ENCODE measurements at places on chromosomes 4 and X.

DNA sequence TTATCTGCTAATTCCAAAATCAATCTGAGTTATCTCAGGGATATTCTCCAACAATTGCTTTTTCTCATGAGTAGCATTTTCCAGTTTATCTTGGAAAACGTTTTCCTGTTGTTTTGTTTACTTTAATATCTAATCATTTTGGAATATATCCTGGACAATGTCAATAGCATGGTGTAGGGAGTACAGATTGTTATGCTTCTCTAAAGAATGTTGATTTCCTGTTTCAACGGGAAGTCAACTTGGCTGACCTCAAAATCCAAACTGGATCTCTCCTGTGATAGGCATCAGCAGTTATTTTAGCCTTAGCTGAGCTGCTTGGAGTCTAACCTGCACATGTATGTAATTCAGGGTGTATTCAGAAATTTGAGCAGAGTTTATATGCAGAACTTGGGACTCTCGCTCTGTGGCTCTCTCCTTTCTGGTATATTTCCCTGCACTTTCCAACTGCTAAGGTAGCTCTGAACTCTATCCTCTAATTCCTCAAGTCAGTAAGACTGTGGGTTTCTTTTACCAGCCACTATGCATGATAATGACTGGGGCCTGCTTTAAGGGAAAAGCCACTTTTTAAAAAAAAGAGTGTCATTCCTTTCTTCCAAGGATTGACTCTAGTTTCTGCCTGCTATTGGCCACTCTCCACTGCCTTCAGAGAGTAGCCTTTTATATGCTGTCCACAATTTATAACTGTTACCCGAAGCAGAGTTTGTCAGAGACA, 7.7 kb downstream of the PRSS48 start:
- no peak for DNase-seq

DNA sequence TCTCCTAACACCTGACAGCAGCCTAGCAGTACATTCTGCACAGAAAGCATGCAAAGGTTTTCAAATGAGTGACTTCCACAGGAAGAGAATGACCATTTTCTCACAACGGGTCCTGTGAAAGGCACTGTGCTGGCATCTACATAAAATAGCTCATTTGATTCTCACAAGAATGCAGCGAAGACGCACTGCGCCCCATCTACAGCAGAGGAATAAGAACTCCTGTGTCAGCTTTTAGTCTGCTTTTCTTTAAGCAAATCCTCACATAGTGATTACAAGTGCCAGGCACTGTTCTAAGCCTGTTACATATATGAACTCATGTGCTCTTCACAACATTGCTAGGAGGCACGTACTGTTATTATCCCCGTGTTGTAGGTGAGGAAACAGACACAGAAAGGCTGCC, 62.5 kb downstream of the AFAP1 start:
- DNase-seq = no peak

DNA sequence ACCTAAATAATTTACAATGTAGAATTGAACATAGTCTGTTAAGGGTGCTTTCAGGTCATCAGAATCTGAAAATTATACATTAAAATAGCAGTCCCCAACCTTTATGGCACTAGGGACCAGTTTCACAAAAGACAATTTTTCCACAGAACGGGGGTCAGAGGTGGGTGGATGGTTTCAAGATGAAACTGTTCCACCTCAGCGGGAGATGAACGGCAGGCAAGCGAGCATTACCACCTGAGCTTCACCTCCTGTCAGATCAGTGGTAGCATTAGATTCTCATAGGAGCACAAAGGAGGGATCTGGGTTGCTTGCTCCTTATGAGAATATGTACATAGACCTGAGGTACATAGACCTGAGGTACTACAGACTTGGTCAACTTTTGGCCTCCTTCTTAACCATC, 29.0 kb downstream of the LRBA start:
- peak; percentile 29 for DNase-seq

DNA sequence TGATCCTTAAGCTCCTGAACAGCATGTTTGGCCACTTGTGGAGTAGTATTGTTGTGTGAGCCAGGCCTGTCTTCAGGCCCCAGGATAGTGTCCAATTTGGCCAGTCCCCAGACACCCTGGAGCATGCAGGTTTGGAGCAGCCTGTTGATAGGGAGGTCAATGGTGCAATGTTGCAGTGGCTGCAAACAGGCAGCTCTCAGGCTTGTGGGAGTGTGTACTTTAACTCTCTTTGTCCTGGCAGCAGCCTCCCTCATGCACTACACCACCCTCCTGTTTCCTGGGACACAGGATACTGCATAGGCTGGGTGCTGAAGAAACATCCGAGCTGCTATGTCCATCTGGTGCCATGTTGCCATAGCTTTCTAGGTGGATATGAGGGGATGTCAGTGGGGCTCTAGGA, 24.0 kb downstream of the TECRL start:
- DNase-seq = no peak

- DNase-seq = no peak
Measured at GRCh38 chrX:97096385-97096784, 212.7 kb downstream of the RPA4 start.

DNA sequence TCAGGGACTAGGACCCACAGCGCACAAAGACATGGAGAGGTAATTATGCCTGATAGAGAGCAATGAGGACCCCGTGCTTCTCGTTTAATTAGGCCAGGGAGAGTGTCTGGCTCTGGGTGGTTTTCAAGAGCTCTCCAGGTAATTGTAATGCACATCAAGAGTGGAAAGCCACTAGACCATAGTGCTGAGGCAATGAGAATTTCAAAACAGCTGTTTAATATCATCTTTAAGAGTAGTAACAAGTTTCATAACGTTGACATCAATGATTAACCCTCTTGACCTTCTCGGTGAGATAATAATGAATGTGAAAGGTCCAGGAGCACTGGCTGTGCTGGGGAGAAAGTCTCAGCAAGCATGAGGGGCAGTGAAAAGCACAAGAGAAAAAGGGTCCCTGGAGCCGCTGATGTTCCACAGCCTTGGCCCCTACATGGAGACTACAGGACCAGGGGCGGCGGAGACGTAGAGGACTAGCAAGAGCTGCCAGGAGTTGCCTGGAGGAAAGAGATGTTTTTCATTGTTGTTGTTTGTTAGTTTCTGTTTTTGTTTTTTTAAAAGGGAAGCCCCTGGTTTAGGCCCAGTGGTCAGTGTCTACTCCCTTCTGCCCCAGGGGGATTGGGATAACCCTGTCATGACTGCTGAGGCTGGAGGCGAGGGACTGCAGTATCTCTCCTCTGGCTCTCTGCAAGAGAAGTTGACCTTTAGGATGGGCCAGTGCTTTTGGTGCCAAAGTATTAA, 14.8 kb upstream of the CXCR3 start:
- DNase-seq = no peak

Measured in activated naive CD4-positive, alpha-beta T cell treated with anti-CD3 and anti-CD28 coated beads, Interleukin-2, amount 50 U/mL, for 16 hours (primary cell).